ENCODE measurements at places on chromosomes 2 and 18.

GRCh38 chr2:66995636-66996035, 401.5 kb upstream of the ETAA1 start:
- ATAC-seq: no peak

DNA sequence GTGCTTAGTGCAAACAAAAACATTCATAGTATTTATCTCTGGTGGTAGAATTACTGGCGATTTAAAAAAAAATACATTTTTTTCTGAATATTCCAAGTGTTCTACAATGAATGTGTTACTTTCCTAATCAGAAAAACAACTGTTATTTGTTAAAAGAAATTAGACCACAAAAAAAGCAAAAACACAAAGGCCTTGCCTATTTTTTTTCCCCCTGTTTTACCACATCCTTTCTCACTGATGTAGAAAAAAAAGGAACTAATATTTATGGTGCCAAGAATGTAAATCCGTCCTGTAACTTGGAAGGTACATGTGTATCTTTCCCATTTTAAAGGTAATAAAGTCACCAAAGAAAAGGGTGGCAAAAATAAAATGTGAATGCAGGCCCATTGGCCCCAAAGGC, 28.4 kb upstream of the MGAT4A start:
- ATAC-seq: no peak

DNA sequence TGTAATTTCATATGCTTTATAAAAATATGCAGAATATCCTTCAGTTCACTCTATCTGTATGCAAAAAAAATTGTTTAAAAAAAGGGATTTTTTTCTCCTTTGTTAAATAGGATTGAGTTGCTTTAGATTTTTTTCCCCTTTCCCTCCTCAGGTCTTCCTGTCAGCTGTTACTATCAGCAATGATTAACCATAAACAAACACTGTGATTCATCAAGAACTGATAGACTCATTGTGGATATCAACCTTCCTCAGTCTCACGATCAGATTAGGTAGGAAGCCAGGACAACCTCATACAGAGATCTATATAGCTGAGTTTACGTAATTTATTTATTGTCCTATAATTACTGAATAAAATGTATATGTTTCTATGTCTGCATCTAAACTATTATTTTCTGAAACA, 2136.2 kb upstream of the CELF4 start:
- ATAC-seq: no peak

GRCh38 chr18:27699137-27699536, 477.8 kb downstream of the CDH2 start:
- ATAC-seq: no peak

DNA sequence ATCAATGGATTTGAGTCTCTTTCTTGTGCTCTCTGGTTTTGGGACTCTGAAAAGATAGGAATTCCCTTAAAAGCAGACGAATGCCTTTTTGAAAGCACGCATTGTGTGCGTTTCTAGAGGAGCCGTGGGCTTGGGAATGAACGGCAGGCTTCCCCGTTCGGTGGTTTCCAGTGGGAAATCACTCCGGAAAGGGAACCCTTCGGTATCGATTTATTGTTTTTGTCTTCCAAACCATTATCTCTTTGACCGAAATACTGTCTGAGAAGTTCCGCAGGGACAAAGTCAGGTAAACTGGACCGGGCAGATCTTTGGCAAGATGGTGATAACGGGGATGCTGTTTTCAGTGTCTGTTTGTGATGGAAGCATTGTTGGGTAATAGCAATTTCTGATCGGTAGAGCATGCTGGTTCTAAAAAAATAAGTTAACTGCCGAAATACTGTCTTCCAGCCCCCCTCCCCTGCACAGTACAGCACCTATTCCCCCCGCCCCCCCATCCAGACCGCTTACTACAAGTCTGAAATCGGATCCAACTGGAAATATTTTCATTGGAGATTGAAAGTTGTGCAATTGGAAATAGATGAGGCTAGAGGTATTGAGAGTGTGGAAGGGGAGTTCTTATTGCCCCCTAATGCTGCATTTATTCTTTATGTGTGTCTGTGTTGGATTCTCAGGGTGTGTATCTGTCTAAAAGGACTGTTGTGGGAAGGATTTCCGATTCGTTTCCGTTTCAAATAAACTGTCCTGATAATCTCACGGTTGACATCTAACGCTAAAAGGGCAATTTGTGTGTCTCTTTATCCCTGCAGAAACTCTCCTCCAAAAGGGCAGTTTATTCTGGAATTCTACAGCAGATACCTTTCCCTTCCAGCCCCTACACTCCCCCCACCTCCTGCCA, 635 bp downstream of the SETBP1 start:
- no peak for ATAC-seq

GRCh38 chr2:205800773-205801172, 118.5 kb downstream of the NRP2 start:
- ATAC-seq: peak; percentile 84

All from gastroesophageal sphincter (tissue), 4 donors.